Lung (tissue), 17 donors: ENCODE measurements at places on chromosomes 5 and 9. TPM values are rescaled to one million over a fixed set of nuclear protein-coding genes. Genes with fewer than 3 reads are reported as not detected.
A peak's percentile ranks its signal among the peaks of the same experiment; 100 is the strongest.

DNA sequence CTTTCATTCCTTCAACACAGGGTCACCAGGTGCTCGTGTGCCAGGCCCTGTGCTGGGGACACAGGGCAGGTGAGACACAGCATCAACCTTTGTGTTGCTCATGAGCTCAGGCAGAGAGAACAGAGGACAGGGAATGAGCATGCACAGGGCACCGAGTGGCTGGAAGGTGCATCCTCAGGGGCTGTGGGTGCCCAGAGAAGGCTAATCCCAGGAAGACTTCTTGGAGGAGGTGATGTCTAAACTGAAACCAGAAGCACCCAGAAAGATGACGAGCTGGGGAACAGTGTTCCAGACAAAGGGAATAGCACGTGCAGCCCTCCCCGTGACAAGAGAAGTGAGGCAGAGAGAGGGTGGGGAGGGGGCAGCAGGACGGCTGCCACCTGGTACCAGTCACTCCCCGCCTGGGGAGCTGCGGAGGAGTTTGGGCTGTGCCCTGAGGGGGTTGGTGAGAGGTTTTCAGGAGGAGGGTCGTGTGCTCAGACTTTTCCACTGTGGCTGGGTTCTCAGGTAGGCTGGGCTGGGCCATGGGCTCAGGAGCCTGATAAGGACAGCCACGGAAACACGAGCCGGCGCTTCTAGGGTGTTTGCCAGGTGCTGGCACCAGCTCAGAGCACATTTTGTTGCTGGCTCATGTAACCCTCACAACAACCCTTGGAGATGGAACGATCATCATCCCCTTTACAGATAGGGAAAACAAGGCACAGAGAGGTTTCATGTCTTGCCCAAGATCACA, 46.0 kb downstream of the HMCN2 start:
- no peak for DNase-seq

DNA sequence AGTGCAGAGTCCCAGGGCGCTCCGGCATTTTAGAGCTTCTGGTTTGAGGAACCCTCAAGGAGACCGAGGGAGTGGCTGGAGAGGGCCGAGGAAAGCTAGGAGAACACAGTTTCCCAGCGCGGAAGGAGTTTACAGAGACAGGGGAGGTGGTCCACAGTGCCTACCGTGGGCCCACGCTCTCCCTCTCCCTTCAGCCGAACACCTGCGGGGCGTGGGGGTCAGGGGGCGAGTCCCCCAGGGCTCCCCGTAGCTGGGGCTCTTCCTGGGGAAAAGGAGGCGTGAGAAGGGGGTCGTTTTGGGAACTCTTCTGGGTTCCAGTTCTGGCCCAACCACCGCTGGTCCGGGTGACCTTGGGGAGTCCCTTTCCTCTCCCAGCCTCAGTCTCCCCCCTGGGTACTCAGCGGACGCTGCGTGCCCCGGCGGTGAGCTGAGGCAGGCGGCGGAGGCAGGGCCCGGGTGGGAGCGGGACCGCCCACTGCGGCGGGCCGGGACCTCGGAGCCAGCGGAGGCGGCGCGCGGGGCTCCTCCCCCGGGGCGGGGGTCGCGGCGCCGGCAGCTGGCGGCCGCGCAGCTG, 368 bp upstream of the FRMPD1 start:
- no peak for DNase-seq

DNA sequence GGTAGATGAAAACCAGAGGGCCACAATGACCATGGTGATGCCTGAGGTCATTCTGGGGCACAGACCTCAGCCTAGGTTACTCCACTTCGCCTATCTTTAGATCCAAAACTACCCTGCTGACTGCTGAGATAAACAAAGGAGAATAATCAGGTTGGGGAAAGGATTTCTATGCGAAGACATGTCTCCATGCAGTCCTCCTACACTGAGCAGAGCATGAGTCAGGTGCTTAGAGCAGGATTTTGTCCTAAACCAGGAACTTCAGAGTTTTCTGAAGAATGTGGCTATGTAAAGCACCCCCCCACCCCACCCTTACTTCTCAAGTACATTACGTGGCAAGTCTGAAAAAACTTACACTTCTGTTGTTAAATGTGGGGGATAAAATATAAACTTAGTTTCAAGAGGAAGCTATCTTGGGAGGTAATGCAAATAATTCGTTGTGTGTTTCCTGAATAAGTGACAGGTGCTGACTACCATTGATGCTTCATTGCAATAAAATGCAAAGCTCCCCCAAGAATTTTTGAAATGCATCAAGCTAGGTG, 19.4 kb downstream of the PDCD1LG2 start:
- DNase-seq = no peak

GRCh38 chr5:69492391-69492922, at the start of gene OCLN:
Gene OCLN (plus strand): TSS chr5:69492790. CDS start chr5:69504245, 11,455 bp downstream.
- peak; percentile 70 for DNase-seq

Gene CEL
- polyA plus RNA-seq = 0.66 TPM

DNA sequence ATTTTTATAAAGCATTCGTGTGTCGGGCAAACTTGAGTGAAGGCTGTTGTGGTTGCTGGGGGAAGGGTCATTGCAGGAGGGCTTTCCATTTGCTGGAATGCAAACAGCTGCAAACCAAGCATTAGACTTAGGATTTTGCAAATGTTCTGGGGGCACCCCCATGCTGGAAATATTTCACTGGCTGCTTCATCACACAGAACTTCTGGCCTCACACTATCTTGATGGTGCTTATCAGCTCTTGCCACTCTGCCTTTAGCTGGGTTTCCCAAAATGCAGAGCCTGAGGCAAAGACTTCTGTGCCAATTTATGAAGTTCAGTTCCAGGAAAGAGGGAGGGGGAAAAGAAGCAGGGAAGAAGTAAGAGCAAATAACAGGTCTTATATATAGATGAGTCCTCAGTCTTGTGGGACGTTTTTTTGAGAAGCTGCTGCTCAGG, 8.6 kb upstream of the COL15A1 start:
- no peak for DNase-seq

GRCh38 chr9:121019273-121019672, 30.8 kb downstream of the C5 start:
- DNase-seq = no peak

DNA sequence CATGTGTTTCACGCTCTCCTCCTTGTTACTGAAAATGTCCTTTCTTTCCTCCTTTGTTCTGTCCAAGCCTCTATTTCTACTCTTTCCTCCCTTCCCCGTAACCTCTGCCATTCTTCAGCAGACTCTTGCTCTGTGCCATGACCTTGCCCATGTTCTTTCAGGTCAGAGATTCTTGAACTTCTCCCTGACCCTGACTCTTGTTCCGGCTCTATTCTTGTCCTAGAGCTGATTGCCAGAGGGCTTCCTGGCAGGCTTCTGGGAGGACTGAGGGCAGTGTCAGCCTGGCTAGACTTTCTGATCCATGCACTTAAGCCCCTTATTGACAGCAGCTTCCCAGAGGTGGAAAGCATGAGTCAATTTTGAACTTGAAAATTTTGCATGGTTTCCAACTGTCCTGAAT, 174.2 kb downstream of the TMEM161B start:
- no peak for DNase-seq

- peak; percentile 80 for DNase-seq
Observed at GRCh38 chr5:111755345-111755941, 1.6 kb downstream of the NREP start.

Gene MRNIP
- 15.4 TPM for polyA plus RNA-seq

GRCh38 chr5:149750596-149750995, 20.5 kb downstream of the PPARGC1B start:
- no peak for DNase-seq

DNA sequence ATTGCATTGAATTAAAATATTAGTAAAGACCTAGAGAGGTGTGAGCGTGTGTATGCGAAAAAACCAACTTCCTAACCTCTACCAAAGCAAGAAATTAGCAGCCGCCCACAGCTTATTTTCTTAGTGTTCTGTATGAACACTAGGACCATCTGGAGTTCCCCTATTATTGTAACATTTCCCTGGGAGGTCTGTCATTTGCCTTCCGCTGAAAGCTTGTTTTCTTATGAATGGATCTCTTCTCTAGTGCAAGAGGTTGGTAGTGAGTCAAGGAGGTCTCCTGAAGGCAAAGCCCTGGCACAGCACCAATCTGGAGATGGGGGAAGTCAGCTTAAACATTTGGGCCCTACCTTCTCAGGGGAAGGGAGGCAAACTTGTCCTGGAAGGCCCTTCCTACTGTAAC, 10.8 kb downstream of the TNFSF8 start:
- peak; percentile 53 for DNase-seq

GRCh38 chr5:122576256-122577016, 198.4 kb upstream of the SNX2 start:
- no peak for DNase-seq

GRCh38 chr9:91359734-91360470, 1.8 kb downstream of the AUH start:
- DNase-seq = no peak

DNA sequence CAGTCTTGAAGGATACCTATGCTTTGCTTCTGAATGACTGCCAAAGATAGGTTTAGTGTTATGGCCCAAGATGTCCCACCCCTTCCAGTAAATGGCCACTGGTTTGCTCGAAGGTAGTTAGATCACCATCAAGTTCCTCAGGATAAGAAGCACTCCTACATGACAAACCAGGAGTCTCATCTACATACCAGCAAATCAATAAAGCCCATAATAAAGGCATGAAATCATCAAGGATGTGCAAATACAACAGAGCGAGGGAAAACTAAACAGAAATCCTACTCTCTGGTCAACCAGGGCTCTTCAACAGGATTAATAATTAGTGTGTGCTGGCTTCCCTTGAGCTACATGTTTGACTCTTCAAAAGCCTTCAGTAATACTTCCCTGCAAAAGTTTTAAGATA, 141.0 kb downstream of the LHFPL2 start:
- no peak for DNase-seq

DNA sequence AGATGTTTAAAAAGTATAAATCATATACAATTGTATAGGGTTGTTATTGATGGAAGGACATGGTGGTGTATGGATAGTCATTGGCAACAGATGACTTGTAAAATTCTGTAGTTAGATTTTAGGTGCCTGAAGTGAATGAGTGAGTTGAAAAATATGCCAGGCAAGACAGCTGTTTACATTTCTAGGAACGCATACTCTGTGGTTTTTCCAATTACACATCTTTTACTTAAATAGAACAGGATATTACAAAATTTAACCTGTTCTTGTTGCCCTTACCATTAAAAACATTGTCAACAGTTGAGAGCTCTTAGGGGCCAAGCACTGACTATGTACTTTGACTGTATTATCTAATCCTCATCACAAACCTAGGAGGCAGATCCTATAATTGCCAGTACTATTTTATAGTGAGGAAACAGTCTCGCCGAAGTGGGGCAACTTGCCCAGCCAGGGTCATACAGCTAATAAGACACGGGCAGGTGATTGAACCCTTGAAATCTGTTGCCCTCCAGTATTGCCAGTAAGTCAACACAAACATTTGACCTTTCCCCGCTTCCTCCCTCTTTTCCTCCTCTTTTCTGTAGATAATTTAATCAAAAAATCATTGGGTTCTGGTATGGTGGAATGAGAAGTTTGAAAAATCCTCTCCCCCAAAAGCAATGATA, 88.6 kb downstream of the MACROH2A1 start:
- DNase-seq = no peak

GRCh38 chr9:123266655-123267399, 1.6 kb downstream of the STRBP start:
- no peak for DNase-seq

- peak; percentile 19 for DNase-seq
Observed at GRCh38 chr5:114362197-114362976, 517 bp downstream of the KCNN2 start.

Gene SPINK6
- not detected for polyA plus RNA-seq

- DNase-seq = no peak
Observed at GRCh38 chr5:104706600-104706999, 1144.0 kb upstream of the NUDT12 start.

DNA sequence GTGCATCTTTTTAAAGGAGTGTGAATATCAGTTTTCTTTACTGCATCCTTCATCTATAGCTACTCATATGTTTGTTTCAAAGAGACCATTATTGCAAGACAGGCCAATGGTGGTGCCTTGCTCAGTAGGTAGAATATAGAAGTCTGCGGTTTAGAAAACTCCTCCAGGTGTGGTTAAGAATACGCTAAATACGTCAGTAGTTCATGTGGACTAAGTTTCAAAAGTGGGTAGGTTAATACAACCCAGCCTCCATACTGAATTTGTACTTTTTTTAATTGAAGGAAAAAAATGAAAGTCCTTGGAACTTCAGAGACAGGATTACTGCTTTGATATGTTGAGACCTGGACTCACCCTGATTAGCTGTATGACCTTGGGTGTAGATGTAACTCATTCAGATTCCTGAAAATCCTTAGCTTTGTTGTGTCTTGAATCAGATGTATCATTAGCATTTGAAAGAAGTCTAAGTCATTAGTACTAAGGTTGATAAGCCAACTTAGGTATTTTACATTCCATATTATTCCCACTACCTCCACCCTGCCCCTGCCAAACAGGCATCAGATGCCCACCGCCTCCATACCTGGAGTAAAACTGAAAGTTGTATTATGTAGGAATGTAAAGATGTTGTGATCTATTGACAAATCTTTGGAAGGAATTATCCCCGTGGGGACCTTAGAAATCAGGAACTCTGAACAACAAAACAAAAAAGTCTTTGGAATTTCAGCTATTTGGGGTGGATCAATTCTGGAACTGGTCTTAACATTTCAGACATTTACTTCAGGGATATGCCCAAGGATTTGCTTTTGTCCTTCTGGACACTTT, 6.1 kb downstream of the BASP1 start:
- DNase-seq = no peak

Gene GABRA6
- not detected for polyA plus RNA-seq

DNA sequence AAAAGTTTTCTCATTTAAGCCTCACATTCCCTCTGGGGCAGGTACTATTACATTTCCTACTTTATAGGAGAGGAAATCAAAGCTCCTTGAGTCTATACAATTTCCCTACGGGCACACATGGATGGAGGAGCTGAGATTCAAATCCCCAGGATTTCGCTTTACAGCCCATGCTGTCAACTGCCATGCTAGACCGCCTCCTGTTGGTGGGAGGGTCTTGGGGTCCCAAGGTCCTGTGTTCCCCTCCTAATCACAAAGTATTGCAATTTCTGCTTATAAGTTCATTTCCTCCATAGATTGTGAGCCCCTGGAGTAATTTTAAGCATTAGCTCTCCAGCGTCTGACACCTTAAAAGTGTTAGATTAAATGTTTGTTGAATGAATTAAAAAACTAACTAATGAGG, 95.9 kb upstream of the SMARCA2 start:
- no peak for DNase-seq
